Activated naive CD4-positive, alpha-beta T cell (primary cell): ENCODE measurements at places on chromosomes 12 and 14.
A peak's percentile ranks its signal among the peaks of the same experiment; 100 is the strongest.

DNA sequence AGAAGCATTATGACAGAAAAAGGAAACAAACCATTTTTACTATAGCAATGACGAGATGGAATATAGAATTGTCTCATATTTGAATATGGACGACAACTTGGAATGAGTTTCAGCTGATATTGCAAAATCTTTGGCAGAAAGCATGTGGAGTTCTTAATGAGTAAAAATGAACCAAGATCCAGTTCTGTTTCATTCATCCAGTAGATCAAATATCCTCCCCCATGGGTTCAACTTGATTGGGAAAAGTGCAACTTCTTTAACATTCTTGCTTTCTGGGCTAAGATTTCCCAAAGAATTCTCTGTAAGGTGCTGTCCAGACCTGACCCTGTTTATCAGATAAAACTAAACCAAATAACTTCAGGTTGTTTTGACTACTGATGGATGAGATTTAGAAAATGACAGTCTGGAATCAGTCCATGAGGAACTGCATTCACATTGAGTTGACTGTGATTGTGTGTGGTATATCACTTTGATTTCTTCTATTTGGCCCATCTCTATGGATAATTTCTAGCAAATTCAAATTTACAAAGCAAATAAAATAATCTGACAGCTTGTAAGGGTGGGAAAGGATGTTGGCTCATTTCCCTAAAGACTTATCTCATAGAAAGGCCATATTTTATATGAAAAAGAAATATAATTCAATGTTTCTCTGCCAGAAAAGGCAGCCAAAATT, 267.4 kb downstream of the ADAMTS20 start:
- no peak for DNase-seq

- DNase-seq = no peak
These were observed 129.6 kb upstream of the SOX5 start for GRCh38 chr12:24079083-24079482.

DNA sequence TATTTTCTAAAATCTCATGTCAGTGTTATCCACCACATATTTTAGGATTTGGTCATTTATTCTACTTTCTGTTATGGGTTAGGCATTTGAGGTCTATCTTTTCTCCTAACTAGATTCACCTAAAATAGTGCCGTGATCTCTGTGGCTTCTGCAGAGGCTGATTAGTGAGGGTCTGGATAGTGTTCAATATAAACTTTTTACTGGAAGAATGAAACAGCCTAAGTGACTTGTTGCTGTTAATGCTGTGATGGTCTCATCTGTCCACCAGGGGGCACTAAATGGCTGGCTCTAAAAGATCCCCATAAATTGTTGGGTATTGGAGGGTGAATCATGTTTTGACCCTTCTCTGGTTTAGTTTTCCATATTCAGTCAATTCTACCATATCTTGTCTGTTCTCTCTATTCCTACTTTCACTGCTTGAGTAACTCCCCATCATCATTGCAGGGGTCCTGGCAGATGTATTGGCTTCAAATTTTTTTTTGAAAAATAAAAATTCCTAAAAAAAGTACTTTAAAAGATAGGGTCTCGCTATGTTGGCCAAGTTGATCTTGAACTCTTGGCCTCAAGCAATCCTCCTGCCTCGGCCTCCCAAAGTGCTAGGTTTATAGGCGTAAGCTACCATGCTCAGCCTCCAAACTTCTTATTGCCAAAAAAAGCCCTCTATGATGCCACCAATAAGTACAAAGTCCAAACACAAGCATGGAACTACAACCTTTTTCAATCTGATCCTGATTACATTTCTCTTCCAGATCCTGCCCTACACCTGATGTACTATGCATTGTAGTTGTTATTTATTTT, 6.9 kb downstream of the PABPN1 start:
- DNase-seq = peak; percentile 9

GRCh38 chr12:27497446-27497845, 26.6 kb upstream of the PPFIBP1 start:
- no peak for DNase-seq

DNA sequence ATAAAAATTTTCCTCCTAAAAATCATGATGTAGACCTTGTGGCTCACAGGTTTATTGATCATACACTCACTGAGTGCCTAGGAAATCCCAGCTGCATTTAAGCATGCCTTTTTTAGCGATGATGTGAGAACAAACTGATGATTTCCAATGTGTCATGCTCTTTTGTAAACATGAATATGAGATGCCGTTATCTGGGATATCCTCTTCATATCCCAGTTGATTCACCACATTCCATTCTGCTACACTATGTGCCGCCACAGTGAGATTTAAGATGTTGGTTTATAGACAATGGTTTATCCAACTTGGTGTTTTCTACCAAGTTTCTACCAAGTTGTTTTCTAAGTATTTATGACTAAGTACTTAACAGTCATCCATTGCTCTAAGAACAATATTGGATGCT, 5.2 kb downstream of the OR4E1 start:
- DNase-seq = no peak

DNA sequence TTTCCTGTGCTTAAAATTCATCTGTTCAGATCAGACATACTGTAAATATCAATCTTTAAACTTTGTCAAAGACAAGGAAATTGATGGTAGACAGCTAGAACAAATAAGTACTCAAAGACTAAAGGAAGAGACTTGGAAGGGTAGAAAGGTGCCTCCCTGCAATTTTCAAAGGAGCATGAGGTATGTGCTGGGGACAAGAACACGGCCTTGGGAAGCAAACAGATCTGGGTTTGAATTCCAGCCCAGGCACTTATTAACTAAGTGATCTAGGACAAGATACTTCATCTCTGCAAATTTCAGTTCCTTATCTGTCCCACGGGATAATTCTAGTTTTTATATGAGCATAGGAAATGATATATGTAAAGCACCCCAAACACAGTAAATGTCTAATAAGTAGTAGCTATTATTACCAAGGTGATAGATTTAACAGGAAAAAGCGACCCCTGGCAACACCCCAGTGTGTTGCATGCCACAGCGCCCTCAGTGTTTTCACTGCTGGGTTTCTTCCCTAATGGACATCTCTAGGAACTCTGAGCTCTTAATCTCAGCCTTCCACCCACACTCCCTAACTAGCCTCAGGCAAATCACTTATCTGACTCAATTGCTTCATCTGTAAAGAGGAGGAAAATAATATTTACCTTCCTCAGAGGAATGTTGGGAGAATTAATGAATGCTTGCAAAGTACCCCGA, 44.7 kb upstream of the BMP4 start:
- no peak for DNase-seq

- no peak for DNase-seq
These were observed 1226.7 kb downstream of the FLRT2 start for GRCh38 chr14:86756521-86757190.

GRCh38 chr14:100274250-100274649, 32.0 kb downstream of the SLC25A29 start:
- DNase-seq = no peak

- DNase-seq = no peak
These were observed 556.7 kb upstream of the FBXO33 start for GRCh38 chr14:39988939-39989338.

DNA sequence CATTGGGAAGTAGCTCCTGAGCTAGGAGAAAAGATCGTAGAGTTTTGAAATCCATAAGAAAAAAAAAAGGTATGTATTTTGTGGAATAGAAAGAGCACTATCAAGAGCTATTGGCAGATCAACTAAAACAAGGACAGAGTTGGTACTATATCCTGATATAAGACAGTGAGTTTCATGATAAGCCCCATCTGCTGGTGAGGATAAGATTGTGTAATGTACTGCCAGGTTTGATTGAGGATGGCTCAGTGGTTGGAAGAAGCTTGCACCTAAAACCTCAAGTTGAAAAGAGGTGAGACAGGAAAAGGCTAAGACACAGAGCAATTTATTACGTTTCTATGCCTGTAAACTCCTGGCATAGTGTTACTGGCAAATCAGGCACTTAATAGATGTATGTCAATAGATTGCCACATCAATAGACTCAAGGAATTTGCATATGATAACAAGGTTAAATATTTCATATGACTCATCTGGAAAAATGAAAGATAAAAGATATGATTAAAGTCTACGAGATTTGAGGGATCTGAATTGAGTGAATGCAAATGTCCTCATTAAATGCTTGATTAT, 525.6 kb downstream of the FLRT2 start:
- DNase-seq = no peak

- DNase-seq = no peak
These were observed 696.1 kb upstream of the TMEM132C start for GRCh38 chr12:127570793-127571360.

DNA sequence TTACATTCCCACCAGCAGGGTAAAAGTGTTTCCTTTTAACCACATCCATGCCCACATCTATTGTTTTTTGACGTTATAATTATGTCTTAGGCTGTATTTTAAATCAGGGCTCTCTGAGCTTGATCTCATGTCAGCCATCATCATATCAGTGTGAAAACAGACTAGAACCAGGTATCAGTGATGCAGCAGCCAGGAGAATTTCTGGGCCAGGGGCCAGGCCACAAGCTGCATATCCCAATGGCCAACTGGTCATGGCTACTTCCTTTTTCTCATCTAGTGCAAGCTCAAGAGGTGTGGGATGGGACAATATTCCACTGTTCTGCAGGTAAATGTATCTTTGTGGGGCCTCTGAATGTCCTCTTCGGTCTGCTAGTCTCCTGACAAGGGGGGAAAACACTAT, 125.1 kb downstream of the CRADD start:
- no peak for DNase-seq

GRCh38 chr12:642633-643474, 20.4 kb downstream of the NINJ2 start:
- peak; percentile 29 for DNase-seq

GRCh38 chr14:77022236-77022852, 6.2 kb downstream of the IRF2BPL start:
- no peak for DNase-seq

DNA sequence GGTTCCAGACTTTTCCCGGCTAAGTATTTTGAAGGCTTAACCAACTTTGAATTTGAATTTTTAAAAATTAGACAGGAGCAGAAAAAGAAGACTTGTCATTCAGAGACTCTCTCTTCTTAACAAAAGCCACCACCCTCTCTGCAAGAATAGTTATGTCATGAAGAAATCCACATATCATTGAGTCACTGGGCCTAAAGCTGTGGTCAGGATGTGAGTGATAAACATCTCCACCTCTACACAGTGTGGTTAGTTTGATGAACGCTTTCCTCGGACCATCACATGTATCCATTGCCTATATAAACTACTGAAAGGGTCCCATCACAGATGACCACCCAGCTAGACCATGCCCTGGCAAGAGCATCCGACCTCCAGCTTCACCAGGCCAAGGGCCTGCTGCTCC, 226.1 kb downstream of the KSR2 start:
- no peak for DNase-seq

GRCh38 chr12:113837084-113837483, 129.0 kb downstream of the RBM19 start:
- DNase-seq = no peak

GRCh38 chr14:67851785-67852410, 32.3 kb downstream of the RAD51B start:
- DNase-seq = no peak

DNA sequence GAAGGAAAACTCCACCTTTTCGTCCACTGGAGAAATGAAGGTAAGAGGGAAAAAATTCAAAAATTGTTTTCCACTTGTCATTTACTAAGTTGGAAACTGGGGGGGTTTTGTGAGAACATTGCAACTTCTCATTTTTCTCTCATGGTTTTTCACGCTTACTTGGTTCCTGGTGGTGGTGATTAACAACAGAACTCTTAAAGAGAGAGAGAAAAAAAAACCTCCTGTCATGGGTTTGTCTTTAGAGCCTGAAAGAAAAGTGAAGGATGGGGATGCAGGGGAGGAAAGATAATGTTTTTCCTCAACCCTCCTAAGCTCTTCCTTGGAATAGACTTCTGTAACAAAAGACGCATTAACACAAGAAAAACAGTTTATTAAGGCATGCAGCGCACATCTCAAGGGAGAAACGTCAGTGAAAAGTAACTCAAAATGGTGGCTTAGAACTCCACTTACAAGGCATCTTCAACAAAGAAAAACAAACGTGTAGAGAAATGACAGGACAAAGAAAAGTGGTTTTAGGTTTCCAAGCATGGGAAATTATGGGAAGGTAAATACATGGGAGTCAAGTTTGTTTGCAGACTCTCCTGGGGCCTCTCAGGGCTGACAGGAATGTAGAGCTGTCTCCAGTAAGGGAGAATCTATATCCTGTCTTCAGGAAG, 81.9 kb upstream of the ATF7IP start:
- no peak for DNase-seq

GRCh38 chr12:7021956-7022355, 3.7 kb upstream of the LPCAT3 start:
- DNase-seq = no peak

- DNase-seq = no peak
These were observed 250.3 kb downstream of the SYT1 start for GRCh38 chr12:79114896-79115295.

DNA sequence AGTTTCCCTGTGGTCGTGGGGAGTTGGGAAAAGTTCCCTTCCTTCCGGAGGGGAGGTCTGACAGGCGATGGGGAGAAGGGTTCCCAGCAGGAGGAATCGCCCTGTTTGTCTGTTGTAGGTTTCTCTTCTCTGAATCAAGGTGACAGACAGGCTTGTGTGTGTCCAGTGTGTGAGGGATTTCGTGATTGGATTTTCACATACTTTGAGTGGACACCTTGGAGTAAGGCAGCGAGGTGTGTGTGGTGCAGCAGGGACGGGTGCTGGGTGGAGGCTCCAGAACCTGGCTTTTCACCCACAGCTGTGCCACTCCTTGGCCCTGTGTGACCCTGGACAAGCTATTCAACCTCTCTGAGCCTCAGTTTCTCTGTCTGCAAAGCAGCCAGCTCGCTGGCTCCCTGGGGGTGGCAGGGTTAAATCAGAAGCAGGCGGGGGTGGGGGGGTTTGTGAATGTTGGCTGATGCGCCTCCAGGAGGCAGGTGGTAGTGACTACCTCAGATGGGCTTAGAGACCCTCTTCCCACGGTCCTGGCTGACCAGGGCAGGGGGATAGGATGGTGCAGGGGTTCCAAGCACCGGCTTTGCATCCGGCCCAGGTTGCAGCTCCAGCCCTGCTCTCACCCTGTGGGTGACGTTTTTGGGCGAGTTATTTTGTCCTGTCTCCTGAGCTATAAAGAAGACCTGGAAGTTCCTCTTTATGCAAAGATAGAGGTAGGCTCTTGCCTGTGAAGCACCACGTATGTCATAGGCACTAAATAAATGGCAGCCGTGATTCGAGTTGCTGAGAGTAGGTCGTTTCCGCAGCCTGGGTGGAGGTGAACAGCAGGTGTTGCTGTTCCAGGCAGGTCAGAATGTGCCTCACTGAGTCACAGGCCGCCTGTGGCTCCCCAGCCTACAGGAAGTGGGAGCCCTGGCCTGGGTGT, 679 bp downstream of the BDKRB2 start:
- DNase-seq = no peak

GRCh38 chr12:57889500-57889989, 43.0 kb upstream of the CTDSP2 start:
- DNase-seq = no peak

DNA sequence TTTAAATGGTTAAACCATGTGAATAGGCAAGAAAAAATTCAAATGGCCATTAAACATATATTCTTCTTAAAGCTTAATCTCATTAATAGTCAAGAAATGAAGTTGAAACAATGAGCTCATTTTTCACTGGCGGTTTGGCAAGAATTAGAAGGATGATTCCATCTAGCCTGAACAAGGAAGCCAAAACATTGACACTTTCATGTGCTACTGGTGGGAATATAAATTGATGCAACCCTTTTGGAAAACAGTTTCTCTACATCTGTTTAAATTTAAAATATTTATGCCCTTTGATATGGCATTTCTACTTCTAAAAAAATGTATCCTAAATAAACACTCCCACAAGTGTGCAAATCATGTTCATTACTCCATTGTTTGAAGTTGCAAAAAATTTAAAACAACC, 174.7 kb upstream of the HIF1A start:
- no peak for DNase-seq
